ENCODE measurements at places on chromosomes 5 and 9.

DNA sequence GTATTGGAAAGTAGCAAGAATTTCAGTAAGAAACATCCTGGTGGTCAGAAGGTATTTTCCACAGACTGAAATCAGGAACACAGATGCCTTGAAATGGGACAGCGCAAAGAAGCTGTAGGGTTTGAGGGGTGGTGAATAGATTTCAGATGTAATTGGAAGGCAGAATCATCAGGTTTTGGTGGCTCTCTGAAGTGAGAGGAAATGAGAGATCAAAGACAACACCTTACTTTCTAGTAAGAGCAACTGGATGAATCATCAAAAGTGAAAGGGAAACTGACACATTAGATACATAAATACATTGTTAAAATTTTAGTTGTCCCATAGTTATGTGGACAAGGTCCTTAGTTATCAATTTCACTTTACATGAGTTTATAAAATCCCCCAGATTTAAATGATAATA lies 188.2 kb upstream of the SLC27A6 start:
- no peak for DNase-seq

- no peak for DNase-seq
Measured at GRCh38 chr5:154168395-154168794, 22.1 kb upstream of the GALNT10 start.

GRCh38 chr5:87403409-87403808 lies 9.3 kb downstream of the CCNH start:
- DNase-seq: no peak

- DNase-seq: no peak
Measured at GRCh38 chr9:135166565-135166964, 79.1 kb downstream of the OLFM1 start.

- no peak for DNase-seq
Measured at GRCh38 chr5:106508894-106509293, 1161.8 kb downstream of the EFNA5 start.

- no peak for DNase-seq
Measured at GRCh38 chr9:135492886-135493669, 7.4 kb upstream of the MRPS2 start.

GRCh38 chr9:99340281-99340680 lies 118.2 kb downstream of the SEC61B start:
- peak; percentile 77 for DNase-seq

GRCh38 chr5:132777209-132778069 lies at the start of gene SEPTIN8:
Gene SEPTIN8 (minus strand): TSS chr5:132777239. CDS start chr5:132777137, 102 bp downstream.
- peak; percentile 64 for DNase-seq

- DNase-seq: no peak
Measured at GRCh38 chr5:99815-100214, 7.8 kb downstream of the PLEKHG4B start.

GRCh38 chr5:76548525-76549229 lies 74.5 kb downstream of the F2RL2 start:
- no peak for DNase-seq

GRCh38 chr5:126115059-126115629 lies 308.1 kb upstream of the GRAMD2B start:
- DNase-seq: no peak

- DNase-seq: no peak
Measured at GRCh38 chr5:116076496-116076895, 8.3 kb upstream of the COMMD10 start.

GRCh38 chr5:79821-80220 lies 12.1 kb upstream of the PLEKHG4B start:
- no peak for DNase-seq

DNA sequence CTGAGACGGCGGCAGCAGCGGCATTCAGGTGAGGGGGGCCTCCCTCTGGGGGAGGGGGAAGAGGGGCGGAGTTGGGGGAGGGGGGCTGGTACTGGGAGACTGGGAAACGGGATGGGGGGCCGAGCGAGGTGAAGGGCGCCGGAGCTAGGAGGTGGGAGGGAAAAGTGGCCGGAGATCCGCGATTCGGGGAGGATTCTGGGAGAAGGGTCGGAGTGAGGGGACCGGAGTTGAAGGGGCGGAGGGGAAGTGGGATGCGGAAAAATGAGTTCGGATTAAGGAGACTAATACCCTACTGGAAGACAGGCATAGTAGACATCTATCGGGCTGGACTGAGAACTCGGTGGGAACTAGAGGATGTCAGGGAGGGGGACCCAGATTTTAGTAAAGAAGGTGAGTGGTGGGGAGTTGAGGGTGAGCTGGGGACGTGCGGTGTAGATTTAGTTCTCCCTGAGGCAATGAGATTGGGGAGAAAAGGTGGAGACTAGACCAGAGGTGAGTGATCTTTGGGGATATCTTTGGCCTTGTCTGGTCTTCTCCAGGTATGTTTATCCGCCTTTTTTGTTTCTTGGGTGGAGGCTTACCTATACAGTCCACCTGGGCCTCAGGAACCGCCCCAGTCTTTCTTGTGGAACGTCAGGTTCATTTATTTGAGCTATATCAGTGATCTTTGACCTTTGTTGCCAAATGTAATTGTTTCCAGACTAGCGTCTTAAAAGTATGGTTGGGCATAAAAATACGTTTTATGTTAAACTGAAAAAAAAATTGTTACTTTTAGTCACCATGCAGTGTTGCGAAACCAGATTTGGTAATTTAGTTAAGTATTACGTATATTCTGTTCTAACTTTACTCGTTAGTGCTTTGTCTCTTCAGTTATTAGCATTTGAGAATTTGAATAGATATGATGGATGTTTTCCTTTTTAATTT lies 632 bp downstream of the UBAP1 start:
- peak; percentile 58 for DNase-seq

DNA sequence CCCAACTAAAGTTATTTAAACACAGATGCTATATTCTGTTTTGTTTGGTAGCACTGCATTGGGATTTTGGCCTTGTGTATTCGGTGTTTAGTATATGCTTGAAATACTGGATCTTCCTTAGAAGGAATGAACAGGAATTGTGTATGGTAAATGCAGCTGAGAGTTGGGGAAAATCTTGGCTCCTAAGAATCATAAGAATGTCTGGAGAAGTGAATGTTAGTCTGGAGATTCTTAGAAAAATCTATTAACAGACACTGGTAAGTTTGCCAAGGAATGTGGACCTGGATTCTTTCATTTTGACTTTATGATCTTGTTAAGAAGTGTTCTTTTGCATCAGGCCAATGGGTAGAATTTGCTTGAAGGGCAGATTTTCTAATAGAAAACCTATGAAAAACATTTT lies 38.9 kb downstream of the SNX30 start:
- DNase-seq: peak; percentile 87

GRCh38 chr5:158086856-158087255 lies 227.9 kb upstream of the CLINT1 start:
- no peak for DNase-seq

DNA sequence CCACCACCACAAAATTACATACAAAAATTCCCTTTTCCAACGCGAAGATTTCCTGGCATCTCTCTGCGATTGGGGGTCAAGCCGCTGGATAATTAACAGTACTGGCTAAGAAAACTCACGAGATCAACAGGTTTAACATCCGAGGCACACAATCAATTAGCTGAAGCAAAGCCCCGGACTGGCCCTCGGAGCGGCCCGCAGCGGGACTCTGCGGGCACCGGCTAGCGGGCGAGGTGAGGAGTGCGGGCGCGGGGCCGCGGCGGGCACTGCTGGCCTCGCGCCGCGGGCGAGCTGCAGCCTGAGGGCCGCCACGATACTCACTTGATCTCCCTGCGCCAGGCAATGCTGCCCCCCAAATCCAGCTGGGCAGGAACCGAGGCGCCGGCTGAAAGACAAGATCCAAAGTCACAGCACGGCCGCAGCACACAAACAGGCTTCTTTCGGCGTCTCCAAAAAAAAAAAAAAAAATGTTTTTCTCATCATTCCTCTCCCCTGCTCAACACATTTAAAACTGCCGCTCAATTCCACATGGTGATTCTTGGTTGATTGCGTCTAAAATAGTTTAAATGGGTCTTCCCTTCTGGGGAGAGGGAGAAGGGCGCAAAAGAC lies 210.2 kb downstream of the MEF2C start:
- no peak for DNase-seq

DNA sequence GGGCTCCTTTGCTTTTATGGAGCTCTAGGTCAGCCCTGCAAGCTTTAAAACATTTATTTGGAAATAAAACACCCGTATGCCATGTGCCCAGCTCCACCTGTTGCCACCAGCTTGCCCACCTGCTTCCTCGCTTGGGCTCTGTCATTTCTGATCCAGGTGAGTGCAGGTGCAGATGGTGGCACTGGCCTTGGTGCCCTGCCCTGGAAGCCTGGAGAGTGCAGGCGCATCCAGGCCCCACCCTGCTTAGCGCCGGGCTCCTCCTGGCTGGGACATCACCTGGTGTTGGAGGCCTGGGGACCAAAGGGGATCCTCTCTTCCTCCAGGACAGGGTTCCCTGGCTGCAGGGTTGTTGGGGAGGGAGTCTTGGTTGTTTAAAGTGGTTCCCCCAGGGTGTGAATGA lies 35.8 kb downstream of the WNK2 start:
- DNase-seq: no peak

DNA sequence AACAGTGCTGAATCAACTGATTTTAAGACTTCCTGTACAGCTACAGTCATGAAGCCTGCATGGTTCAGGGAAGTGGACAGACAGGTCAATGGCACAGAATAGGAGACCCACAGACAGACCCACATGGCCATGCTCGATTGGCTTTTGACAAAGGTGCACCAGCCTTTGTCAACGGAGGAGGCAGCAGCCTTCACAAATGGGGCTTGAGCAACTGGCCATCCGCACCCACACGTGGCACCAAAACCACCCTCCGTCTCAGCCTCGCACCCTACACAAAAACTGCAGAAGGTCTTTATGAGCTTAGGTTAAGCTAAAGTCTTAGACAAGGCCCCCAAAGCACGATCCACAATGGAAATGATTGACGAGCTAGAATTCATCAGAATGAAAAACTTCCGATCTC lies 59.5 kb upstream of the UBAC1 start:
- no peak for DNase-seq

DNA sequence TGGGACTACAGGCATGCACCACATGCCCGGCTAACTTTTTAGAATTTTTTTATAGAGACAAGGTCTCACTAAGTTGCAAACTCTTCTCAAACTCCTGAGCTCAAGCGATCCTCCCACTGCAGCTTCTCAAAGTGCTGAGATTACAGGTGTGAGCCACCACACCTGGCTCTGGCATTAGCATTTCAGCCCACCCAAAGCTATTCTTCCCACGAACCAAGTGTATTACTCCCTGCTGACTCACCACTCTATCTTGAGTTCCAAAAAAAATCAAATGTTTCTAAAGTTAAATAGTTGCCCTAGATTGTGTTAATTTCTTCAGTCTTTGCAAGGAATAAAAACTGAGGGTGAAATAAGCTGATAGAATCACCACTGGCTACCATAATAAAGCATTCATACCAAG lies 205.5 kb downstream of the ARRDC3 start:
- no peak for DNase-seq

DNA sequence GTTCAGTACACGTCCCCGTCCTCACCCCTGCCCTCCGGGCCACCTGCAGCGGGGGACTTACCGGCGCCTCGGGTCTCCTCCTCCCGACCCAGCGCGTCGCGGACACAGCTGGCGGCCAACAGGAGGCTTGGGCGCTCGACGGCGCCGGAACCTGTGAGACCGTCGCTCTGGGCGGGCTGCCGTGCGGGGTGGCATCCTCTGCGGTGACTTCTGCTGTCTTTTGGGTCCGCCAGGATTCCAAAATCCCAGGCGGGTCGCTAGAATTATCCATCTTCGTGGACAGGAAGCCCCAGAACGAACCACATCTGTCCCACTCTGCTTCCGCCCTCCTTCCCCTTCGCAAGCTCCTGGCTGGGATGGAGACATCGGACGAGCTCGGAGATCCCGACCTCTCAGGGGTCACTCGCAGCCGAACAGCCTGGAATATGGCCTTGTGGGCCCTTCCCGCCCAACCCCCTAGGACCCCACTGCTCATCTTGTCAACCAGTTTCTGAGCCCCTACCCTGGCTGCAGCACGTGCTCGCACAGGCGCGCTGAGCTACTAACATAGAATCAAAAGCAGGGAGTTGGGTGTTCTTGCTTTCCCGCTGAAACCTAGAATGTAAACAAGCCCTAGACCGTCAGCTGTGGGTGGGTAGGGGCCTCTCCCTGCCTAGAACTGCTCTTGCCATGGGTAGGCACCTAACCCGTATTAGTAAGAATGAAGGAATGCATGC lies 947 bp upstream of the MARCHF3 start:
- DNase-seq: no peak

DNA sequence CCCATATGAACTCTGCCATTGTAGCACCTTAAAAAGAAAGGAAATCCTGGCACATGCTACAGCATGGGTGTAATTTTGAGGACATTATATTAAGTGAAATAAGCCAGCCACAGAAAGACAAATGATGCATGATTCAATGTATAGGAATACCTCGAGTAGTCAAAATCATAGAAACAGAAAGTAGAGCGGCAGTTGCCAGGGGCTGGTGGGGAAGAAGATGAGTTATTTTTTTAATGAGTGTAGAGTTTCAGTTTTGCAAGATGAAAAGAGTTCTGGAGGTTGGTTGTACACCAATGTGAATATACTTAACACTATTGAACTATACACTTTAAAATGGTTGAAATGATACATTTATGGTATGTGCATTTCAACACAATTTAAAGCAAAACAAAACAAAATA lies 133.0 kb downstream of the ZDHHC21 start:
- DNase-seq: no peak

All from EH (cell line).